HTR-8/SVneo (cell line): ENCODE measurements at places on chromosomes 13 and 19.

- no peak for DNase-seq
Observed at GRCh38 chr19:7997809-7998480, 7.5 kb downstream of the ELAVL1 start.

DNA sequence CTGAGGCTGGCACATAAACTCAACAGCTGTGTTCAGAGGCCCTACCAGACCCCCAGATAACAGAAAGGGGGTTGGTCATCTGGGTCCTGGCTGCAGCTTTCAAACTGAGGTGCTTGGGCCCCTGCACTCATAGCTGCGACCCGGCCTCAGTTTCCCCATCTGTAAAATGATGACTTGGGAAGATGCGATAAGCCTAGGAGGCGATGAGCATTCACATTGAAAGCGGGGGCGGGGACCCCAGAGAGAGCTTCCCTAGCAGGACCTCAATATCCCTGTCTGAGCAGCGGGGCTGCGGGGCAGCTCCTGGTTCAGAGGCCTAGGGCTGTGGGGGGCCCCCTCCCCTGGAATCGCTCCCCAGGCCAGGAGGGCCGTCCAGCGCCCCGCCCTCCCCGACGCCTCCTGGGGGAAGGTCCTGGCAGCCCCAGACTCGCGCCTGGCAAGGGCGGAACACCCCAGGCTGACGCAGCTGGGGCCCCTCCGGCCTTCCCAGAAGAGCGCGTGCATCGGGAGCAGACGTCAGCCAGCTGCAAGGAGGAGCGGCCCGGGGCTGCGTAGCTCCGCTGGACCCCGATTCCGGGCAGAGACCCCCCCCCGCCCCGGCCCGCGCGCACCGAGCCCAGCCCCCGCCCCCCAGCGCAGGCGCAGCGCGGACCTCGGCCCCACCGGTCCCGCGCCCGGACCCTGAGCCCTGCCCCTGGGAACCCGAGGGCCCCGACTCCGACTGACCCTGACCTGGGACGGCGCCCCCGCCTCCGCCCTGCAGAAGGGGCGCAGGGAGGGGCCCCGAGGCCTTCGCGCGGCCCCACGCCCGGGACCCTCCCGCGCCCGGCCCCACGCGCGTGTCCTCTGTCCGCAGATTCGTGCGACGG is 3.5 kb downstream of the FSTL3 start:
- peak; percentile 65 for DNase-seq

GRCh38 chr13:31441800-31442510 is 242.2 kb downstream of the B3GLCT start:
- DNase-seq: no peak

- no peak for DNase-seq
Observed at GRCh38 chr19:13747098-13747453, 17.2 kb upstream of the MRI1 start.

- no peak for DNase-seq
Observed at GRCh38 chr13:62278271-62278670, 862.6 kb upstream of the PCDH20 start.

DNA sequence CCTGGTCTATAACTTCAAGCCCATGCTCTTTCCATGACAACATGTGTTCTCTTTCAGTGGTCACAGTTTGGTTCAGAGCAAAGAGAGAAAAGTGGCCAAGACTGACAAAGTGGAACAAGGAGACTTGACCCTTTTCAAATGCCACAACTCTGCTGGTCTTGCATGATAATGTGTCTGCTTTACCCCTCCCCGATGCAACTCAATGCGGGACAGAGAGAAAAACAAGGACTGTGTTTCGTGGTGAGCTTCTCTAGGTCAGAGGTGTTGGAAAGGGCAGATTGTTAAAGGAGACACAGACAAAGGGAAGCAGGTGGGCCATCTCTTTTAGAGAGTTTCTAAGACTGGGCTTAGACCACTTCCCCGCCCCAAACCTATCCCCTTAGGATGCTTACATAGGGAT is 61.6 kb upstream of the SERTM1 start:
- DNase-seq: no peak

DNA sequence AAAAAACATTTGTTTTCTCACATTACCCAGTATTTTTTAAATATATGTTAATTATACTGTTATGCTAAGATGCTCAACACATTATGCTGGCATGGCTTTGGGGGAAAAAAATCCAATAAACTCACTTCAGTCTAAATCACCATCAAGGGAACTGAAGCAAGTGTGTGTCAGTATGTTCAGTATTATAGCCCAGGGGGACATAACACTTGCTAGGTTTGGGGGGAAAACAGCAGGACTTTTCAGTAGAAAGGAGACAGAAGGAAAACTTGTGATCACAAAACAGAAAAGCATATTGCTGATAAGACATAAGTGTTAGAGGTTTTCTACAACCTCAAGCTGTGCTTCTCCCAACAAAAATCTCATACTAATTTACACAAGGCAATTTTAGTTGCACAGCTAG is 1759.9 kb upstream of the PCDH20 start:
- DNase-seq: no peak

DNA sequence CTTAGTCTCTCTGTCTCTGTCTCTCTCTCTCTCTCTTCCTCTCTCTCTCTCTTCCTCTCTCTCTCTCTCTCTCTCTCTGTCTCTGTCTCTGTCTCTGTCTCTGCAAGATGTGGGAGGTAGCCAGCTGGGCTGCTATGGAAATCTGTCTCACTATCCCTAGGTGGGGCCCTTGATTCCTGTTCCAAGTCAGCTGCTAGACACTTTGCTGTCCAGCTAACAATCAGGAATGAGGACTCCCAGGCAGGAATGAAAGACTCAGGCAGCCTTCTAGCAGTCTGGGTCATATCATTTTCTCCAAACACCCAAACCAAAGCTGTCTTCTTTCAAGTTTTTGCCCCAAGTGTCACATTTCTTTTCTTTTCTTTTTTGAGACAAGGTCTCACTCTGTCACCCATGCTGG is 23.2 kb downstream of the CATSPERD start:
- DNase-seq: no peak

- no peak for DNase-seq
Observed at GRCh38 chr19:47507012-47507411, 7.9 kb downstream of the NAPA start.

DNA sequence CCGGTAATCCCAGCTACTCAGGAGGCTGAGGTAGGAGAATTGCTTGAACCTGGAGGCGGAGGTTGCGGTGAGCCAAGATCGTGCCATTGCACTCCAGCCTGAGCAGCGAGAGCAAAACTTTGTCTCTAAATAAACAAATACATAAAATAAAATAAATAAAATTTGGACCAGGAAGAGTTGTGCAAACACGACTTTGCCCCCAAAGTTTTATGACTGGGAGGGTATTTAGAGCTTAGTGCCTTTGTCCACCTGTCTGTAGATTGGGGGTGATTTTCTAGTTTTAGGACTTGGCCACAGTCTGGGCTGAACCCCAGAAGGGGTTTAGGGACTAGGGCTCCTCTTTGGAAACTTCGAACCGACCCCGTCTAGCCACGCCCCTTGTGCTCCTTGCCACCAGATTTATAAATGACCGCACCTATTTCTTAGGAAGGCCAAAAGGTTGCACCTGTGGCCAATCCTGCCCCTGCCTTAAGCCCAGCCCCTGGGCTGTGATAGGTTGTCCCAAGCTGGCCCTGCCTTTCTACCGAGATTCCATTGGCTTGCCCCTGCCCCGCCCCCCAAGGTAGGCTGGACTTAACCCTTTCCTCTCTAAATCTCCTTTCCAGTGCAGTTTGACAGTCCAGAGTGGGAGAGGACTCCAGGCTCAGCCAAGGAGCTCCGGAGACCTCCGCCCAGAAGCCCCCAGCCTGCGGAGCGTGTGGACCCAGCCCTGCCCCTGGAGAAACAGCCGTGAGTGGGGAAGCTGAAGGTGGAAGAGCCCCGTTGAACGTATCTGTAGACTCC is 5.3 kb downstream of the SHD start:
- DNase-seq: no peak
